ENCODE measurements at places on chromosomes 3 and 15.

DNA sequence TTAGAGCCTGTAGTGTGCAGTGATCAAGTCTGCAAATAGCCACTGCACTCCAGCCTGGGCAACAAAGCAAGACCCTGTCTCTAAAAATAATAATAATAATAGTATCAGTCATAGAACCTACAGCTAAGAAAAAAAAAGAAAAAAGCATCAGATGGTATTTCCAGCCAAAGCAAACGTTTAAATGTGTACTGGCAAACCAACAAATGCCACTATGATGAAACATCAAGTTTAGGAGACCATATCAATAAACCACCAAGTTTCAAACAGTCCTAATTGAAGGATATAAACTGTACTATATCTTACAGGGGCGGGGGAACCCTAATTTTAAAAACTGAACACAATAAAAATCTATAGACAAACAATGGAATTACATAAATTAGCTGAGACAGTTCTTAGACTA lies 6.4 kb downstream of the UBP1 start:
- DNase-seq: no peak

- no peak for DNase-seq
These were observed 130.8 kb upstream of the CCNL1 start for GRCh38 chr3:157290766-157291165.

GRCh38 chr3:150370122-150370602 lies 37.9 kb upstream of the TSC22D2 start:
- DNase-seq: peak; percentile 85

GRCh38 chr3:60313951-60314461 lies 937.2 kb downstream of the FHIT start:
- no peak for DNase-seq

DNA sequence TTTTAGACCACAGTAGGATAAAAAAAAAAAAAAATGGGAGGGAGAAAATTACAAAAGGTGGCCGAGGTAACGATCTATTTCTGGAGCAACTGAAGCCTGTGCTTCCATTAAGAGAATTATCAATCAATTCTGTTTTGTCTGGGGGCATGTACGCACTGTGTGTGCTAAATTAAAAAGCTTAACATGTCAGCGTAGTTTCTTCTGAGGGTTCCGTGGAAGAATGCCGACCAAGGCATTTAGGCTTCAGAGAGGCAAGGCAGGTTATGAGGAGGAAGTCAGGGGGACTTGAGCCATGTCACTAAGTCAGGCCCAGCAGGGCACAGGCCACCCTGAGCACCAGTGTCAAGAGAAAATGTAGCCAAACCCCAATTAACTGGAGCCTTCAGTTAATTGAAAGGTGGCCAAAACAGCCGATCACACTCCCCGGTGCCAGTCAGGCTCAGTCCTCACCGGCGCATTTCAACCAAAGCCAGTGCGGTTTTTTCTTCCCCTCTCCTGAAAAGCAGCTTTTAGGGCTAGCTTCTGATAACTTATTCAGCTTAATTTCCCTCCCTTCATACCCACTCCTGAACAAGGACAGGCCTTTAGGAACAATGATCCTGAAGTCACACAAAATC lies 113.9 kb downstream of the MEGF11 start:
- no peak for DNase-seq

GRCh38 chr3:189789432-189789831 lies 158.2 kb downstream of the TP63 start:
- DNase-seq: no peak

DNA sequence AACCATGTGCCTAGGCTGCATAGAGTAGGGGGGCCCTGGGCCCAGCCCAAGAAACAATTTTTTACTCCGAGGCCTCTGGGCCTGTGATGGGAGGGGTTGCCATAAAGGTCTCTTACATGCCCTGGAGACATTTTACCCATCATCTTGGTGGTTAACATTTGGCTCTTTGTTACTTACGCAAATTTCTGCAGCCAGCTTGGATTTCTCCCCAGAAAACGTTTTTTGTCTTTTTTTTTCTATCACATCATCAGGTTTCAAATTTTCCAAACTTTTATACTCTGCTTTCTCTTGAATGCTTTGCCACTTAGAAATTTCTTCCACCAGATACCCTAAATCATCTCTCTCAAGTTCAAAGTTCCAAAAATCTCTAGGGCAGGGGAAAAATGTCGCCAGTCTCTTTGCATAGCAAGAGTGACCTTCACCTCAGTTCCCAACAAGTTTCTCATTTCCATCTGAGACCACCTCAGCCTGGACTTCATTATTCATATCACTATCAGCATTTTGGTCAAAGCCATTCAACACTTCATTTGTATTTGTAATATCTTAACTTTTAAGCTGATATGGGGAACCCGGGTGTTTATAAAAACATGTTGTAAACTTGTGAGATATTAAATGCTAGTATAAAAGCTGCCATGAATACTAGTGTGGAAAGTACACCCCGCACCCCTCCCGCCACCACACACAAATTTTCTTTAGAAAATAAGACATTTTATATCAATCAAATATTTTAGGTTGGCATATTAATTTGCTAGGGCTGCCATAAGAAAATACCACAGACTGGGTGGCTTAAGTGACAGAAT lies 56.0 kb upstream of the PLSCR4 start:
- no peak for DNase-seq

DNA sequence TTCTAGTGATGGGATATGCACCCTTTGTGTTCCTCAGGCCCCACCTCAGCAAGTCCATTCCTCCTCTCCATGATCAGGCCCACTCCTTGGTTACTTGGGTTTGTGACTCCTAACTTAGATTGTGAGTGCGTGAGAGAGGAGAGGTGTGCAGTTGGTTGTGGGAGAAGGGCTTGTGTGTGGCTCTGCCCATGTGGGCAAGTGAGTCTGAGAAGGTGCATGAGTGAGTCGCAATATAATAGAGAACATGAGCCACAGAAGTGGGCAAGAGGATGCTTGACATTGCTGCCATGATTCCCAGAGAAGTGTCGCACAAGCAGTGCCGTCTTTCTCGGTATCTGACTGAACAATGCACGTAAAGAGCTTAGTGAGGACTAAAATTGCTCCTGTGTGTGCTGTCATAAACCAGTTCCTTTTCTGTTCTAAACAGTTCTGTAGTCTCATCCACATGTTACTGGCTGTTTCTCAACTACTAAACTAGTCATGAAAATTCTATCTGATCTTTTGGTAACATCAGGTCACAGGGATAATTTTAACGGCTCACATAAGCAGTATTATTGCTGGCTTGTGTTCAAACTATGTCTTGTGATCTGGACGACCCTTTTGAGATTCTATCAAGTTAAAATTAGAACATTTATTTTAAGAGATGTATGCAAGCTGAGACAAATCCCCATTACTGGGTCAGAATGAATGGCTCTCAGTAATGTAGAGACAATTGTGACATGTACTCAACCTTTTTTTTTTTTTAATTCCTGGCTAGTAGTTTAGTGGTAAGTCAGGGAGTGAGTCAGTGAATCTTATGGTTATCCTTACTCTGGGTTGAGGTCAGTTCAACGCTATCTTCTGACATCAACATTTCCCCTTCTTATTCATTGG lies 25.6 kb downstream of the GYG1 start:
- peak; percentile 13 for DNase-seq
